ENCODE measurements at places on chromosomes 3 and 15. TPM values are rescaled to one million over a fixed set of nuclear protein-coding genes. Genes with fewer than 3 reads are reported as not detected.

The DUOXA2 gene
- polyA plus RNA-seq, result not detected

The MYO5C gene
- polyA plus RNA-seq, result 6.7 TPM

The CSPG5 gene
- polyA plus RNA-seq, result 1.1 TPM

The SLTM gene
- polyA plus RNA-seq, result 133 TPM

The GOLGA8G gene
- 0.03 TPM for polyA plus RNA-seq

The XCR1 gene
- polyA plus RNA-seq, result not detected

The SNX22 gene
- 0.91 TPM for polyA plus RNA-seq

The GNAT1 gene
- polyA plus RNA-seq, result not detected

The ULK3 gene
- 28.0 TPM for polyA plus RNA-seq

The GP9 gene
- not detected for polyA plus RNA-seq

The SOX14 gene
- polyA plus RNA-seq, result not detected

The TTLL13 gene
- polyA plus RNA-seq, result 0.24 TPM

The DISP2 gene
- polyA plus RNA-seq, result 0.39 TPM

The ASB14 gene
- 0.03 TPM for polyA plus RNA-seq

The IL20RB gene
- polyA plus RNA-seq, result 1.1 TPM

The MAGEL2 gene
- not detected for polyA plus RNA-seq

The PEX5L gene
- polyA plus RNA-seq, result 0.06 TPM

The IGF2BP2 gene
- 6.1 TPM for polyA plus RNA-seq

The PAQR5 gene
- 83.8 TPM for polyA plus RNA-seq

The BCL2A1 gene
- polyA plus RNA-seq, result 19.6 TPM

The GPR27 gene
- polyA plus RNA-seq, result 1.6 TPM

The ABHD5 gene
- 16.6 TPM for polyA plus RNA-seq

The PRTG gene
- polyA plus RNA-seq, result 5.9 TPM

The PLSCR5 gene
- not detected for polyA plus RNA-seq

The GOLGA8N gene
- polyA plus RNA-seq, result 3.0 TPM

The WDR93 gene
- 0.10 TPM for polyA plus RNA-seq

The SLC15A2 gene
- 0.18 TPM for polyA plus RNA-seq

The CASR gene
- not detected for polyA plus RNA-seq

The TRIM71 gene
- polyA plus RNA-seq, result not detected

The PSTPIP1 gene
- not detected for polyA plus RNA-seq

The GOLGA8J gene
- 0.07 TPM for polyA plus RNA-seq

The PPIP5K1 gene
- polyA plus RNA-seq, result 9.3 TPM

The UBL7 gene
- polyA plus RNA-seq, result 35.3 TPM

The ZBTB47 gene
- 7.1 TPM for polyA plus RNA-seq

The CHRNB4 gene
- 0.69 TPM for polyA plus RNA-seq

The TUSC7 gene
- not detected for polyA plus RNA-seq

The SAMMSON gene
- not detected for polyA plus RNA-seq

The TRAT1 gene
- polyA plus RNA-seq, result not detected

The ISY1 gene
- polyA plus RNA-seq, result 23.2 TPM

The LYSMD4 gene
- 6.0 TPM for polyA plus RNA-seq

The GPR176 gene
- 8.1 TPM for polyA plus RNA-seq

The KCNMB3 gene
- polyA plus RNA-seq, result 1.7 TPM

The MOBP gene
- polyA plus RNA-seq, result not detected

The ADAMTS9 gene
- polyA plus RNA-seq, result 0.68 TPM

The KY gene
- not detected for polyA plus RNA-seq

The CIP2A gene
- 33.0 TPM for polyA plus RNA-seq

The AP3B2 gene
- polyA plus RNA-seq, result 0.46 TPM

The FRMD5 gene
- 3.3 TPM for polyA plus RNA-seq
